Mucosa of descending colon (tissue), 3 donors: ENCODE measurements at places on chromosomes 3 and 15. TPM values are rescaled to one million over a fixed set of nuclear protein-coding genes. Genes with fewer than 3 reads are reported as not detected.

DNA sequence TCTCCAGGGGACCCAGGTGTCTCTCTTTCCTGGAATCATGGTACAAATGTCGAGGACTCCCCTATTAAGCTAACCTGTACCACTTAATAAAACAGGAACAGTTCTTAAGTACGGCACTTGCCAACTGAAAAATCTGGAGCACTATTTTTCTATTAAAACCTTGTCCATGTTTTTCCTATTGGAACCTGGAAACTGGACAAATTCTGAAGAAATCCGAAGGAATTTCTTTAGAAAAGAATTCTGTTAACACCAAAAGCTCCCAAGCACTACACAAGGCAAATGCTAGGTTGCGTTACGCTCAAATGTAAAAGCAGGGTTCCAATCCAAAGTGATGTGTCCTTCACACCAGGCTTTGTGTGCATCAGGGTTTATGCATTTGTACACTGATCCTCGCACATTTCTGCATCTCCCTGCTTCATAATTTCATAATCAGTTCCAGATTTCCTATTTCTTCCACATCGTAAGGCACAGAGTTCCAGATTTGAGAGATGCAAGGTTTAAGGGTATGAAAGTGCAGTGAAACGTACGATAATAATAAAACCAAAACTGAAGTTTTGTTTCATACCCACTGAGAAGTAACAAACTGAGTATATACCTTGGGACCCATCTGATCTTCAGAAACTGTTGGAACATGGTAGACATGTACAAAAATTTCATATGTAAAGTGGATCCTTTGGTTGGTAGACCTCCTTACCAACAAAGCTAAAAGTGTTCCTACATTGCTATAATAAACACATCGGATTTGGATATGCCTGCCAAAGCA, 132.1 kb upstream of the WNT5A start:
- no peak for DNase-seq

DNA sequence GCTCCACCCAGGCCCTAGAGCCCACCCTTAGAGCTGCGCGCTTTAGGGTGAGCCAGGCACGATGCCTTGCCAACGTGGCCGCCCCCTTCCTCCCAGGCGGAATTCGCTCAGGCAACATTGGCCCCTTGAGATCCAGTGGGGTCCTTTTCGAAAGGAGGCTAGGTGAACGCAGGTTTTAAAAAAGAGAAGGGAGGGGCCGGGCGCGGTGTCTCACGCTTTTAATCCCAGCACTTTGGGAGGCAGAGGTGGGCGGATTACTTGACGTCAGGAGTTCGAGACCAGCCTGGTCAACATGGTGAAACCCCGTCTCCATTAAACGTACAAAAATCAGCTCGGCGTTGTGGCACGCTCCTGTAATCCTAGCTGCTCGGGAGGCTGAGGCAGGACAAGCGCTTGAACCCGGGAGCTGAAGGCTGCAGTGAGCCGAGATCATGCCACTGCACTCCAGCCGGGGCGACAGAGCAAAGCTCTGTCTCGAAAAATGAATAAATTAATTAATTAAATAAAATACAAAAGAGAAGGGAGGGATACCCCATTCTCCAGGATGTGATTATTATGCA, 984 bp upstream of the RPP25 start:
- no peak for DNase-seq

- no peak for DNase-seq
Measured at GRCh38 chr3:101902041-101902440, 52.7 kb downstream of the NFKBIZ start.

DNA sequence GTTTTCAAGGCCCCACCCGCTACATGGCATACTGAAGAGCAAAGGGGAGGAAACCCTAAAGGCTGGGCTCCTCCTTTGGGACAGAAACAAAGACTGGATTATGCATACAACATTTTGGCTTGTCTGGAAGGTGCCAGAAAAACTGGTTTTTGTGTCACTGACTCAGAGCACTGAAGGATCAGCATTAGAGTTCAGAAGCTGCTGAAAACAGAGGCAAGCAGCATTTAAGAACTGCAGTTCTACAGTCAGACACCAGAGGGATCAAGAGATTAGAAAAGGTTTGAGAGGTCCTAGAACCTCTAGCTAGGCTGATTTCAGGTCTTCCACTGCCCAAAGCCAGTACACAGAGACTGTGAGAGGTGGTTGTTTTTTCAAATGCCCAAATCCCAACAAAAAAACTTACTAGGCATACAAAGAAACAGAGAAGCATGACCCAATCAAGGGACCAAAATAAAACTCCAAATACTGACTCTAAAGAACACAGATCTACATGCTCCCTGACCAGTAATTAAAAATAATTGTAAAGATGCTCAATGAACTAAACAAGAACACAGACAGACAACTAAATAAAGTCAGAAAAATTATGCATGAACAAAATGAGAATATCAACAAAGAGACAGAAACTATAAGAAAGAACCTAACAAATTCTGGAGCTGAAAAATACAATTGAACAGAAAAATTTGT, 91.2 kb downstream of the SENP2 start:
- no peak for DNase-seq

- no peak for DNase-seq
Measured at GRCh38 chr3:148077965-148078364, 619.7 kb upstream of the AGTR1 start.

DNA sequence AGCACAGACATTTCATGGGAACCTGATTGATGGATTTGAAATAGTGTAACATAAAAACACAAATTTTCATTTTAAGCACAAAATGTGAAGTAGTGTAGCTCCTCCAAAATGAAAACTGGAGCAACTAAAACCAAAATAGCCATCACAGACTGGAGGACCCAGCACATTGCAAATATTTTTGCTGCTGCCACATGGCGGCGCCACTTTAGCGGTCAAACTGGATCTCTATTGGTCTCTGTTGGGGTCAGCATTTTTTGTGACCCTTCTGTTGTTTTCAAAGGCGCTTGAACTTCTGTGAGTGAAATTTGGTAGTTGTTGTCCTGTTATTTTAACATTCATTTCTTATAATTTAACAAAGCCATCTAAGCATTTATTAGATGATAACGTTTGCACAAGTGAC, 259.9 kb downstream of the IL20RB start:
- DNase-seq = no peak

DNA sequence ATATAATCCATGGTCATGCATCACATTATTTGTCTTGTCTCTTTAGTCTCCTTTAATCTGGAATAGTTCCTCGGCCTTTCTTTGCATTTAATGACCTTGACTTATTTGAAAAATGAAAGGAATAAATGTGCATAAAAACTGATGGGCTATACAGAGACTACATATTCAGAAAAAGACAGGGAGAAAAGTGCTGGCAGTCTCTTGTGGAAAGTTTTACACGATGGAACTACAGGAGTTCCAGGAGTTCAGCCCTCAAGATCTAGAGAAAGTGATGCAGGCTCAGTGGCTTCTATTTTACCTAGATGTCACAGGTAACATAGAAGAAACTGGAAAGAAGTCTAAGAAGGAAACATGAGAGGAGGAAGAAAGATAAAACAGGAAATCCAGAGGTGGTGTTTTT, 7.6 kb upstream of the ABTB1 start:
- no peak for DNase-seq

DNA sequence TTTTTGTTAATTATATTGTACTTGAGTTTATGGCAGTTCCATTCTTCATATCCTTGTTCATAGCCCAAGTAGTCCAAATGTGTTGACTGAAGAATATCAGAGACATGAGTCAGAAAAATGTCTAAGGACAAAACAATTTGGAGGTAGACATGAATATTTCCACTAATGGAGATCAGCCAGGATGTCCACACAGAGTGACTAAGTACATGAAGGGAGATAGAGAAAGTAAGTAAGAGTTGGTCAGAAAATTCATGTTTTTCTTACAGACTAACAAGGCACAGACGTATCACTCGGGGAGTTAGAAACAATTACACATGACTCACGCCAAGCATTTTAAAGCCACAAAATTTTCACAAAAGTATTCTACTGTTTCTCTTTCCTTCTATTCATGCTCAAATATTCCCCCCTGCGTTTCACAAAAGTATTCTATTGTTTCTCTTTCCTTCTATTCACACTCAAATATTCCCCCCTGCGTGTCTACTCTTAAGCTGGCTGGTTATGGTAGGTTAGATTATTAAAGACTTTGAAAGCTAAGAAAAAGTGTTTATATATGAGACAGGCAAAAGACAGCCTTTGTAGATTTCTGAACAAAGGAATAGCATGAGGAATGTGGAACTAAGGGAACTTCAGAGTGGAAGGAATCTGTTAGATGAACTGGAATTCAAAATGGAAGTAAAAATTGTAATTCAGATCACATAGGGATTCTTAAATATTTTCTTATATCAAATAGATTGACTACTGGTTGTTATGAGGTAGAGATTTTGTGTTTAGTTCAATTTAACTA, 648.7 kb upstream of the CCDC54 start:
- no peak for DNase-seq

DNA sequence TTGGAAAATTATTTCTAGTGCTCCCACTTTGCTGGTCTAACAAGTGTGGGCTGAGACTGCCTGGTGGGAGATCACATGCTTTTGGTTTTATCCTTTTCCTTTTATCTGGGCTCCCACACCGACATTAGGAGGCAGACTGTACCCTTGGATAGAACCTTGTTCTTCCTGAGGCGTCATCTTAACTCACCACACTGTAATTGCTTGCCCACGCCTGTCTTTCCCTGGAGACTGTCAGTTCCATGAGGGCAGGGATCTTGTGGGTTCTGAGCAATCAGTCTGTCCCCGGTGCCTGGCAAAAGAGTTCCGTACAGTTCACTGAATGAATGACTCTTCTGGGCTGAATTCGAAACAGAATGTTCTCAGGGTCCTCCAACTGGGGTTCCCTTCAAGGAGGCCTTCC, 124.6 kb upstream of the ABHD17C start:
- no peak for DNase-seq

- DNase-seq = peak; percentile 82
Measured at GRCh38 chr15:56869573-56869972, 48.9 kb upstream of the TCF12 start.

DNA sequence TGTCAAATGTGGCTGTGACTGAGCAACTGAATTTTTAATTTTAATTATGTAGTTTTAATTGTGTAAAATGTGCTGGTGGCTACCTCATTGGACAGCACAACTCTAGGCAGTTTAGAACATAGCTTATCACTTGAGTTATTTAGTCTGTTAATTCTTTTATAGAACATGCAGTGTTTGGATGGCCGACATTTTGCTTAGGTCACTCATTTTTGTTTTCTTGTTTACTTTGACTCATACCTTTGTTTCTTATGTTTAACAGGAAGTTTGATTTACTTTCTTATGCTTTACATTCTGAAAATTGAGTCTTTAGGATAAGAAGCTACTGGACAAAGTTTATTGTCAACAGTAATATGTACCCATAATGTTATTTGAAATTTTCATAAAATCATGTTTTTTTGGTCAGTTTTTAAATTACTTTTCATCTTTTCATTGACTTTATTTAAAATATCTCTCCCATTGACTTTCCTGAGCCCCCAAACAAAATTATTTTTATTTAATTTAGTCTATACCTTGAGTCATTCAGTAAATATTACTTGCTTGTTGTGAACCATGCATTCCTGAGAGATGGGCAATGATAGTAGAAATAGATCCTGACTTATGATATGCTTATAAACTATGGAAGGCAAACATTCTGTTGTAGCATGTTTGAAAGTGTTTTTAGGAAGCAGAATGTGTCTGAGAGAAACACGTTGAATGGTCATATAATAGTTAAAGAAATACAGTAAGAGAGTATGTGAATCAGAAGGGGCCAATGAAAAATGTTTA, 60.6 kb downstream of the TCF12 start:
- no peak for DNase-seq

DAZL gene
- not detected for total RNA-seq

TM4SF4 gene
- total RNA-seq = 7.1 TPM

LMAN1L gene
- 0.55 TPM for total RNA-seq

CCDC13 gene
- total RNA-seq = 3.0 TPM

GPR27 gene
- 0.14 TPM for total RNA-seq

OIP5 gene
- 1.5 TPM for total RNA-seq

ENTPD3 gene
- total RNA-seq = 1.7 TPM

C3orf52 gene
- 36.3 TPM for total RNA-seq

MYLK gene
- 1,614 TPM for total RNA-seq

STRIT1 gene
- total RNA-seq = not detected

ATP10A gene
- total RNA-seq = 2.4 TPM
